Naive thymus-derived CD4-positive, alpha-beta T cell (primary cell): ENCODE measurements at places on chromosomes 3 and 15. TPM values are rescaled to one million over a fixed set of nuclear protein-coding genes. Genes with fewer than 3 reads are reported as not detected.

The FAM3D gene
- not detected for total RNA-seq

The SERINC4 gene
- 0.10 and 0.36 TPM in 2 replicates for total RNA-seq

The C3orf49 gene
- total RNA-seq = not detected in 2 replicates

The IGDCC3 gene
- not detected for total RNA-seq

The DBR1 gene
- total RNA-seq = 18.2 and 20.8 TPM in 2 replicates

The DALRD3 gene
- 24.4 TPM for total RNA-seq

The SKOR1 gene
- total RNA-seq = 0.57 TPM

The FAM107A gene
- total RNA-seq = not detected

The ADAMTS9 gene
- not detected for total RNA-seq

The ZNF280D gene
- total RNA-seq = 41.1 TPM
